ENCODE measurements at places on chromosomes 3 and 15.
A peak's percentile ranks its signal among the peaks of the same experiment; 100 is the strongest.

DNA sequence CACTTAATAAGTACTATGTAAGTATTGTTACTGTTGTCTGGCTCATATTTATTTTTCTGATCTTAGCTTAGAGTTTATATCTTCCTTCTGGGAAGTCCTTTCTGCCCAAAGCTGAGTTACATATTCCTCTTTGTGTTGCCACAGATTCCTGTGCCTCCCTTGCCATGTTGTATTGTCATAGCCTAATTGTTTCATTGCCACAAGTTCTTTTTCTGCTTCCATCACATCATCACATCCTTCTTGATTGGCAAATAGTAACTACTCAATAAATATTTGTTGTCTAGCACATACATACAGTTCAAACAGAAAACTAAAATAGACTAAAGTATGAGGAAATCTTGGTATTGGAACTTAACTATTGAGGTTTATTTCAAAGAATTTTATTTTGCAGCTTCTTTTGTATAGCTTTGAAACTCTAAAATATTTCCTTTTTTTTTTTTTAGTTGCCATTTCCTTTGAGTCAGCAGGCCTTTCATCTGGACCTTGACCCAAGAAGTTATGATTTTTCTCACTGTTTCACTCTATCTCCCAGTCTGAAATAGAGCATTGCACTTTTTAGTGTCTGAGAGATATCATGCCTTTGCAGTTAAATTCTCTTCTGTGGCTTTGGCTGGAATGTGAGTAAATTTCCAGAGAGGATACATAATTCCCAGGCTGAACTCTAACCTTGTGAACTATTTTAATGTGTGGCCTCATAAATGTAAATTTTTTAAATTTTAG lies 98.2 kb downstream of the ZNF609 start:
- no peak for DNase-seq

DNA sequence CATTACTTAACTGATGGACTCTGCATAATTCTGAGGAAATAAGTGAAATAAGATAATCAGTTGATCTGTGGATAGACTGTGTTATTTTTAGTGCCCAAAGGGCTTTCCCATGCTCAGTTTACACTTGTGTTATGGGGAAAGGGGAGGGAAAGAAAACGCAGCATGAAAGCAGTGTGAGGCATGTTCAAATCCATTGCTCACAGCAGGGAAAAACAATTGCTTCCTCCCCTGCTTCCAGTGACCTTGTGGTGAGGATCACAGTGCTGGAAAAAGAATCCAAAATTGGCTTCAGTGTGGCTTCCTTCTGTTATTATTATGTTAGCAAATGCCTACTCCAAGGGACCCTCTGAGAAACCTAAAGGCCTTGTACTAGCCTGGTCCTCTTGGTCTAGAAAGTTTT lies 285.1 kb upstream of the CDIN1 start:
- DNase-seq: no peak

DNA sequence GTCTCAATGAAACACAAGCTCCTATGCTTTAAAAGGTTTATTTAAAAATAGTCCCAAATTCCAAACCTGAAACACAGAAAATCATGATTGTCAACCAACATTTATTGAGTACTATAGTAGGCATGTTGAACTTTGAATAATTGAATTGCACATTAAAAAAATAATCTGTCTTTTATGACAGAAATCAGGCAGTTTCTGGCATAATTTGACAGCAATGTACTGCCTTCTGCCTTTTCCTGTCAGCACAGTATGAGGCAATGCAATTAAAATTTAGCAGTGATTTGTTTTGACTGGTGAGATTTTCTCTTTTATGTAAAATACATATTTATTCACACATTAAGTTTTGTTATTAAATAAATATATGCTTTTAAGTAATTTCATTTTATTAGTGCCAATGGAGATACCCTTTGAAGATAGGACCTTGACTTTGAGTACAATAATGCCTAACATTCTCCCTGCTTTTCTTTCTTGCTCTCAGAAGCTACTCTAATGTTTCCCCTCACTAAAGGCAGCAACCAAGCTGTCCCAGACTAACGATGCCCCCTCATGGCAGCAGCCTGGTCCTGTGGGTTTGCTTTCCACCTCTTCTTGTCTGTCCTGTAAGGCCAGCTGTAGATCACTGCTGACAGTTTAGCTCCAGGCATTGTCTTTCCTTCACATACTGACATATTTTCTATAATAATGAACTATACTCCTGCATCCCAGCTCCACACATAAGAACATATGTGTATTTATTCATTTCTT lies 346.7 kb downstream of the IL20RB start:
- DNase-seq: no peak

GRCh38 chr15:50057905-50058639 lies 61.0 kb downstream of the ATP8B4 start:
- no peak for DNase-seq

GRCh38 chr3:144754076-144754783 lies 782.6 kb downstream of the DIPK2A start:
- DNase-seq: no peak

DNA sequence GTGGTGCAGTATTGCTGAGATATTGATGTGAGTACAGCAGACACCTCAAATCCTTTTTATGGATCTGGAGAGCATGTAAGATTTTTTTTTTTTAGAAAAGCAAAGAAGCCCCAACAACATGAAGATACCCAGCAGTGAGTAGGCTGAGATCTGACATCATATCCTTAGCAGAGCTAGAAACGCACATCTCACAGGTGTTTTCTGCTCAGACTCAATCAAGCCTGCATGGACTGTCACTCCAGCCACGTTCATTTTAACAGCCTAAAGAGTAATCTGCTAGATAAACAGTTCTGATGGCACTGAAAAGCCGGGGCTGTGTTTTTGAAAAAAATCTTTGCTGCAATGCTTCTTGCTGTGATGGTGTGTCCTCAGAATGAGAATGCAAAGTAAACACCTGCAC lies 544.2 kb downstream of the FGF12 start:
- no peak for DNase-seq

GRCh38 chr3:180229113-180229512 lies 192.4 kb upstream of the PEX5L start:
- DNase-seq: no peak

DNA sequence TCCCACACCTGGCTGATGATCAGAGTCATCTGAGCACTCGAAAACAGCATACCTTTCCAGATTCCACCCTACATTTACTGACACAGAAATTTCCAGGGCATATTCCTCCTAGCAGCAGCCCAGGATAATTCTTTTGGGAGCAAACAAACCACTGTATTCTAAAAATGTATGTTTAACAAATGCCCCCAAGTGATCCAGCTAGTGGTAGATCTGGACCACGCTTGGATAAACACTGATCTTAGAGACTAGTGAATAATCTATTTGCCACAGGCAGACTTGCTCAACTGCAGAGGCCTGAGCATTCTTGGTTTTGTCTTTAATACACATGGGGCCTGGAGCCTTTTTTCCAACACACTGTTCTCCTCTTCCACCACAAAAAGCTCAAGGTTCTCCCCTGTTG lies 89.6 kb downstream of the TM4SF4 start:
- DNase-seq: no peak

GRCh38 chr3:189724356-189724755 lies 93.2 kb downstream of the TP63 start:
- DNase-seq: no peak

GRCh38 chr3:30682434-30683155 lies 76.2 kb downstream of the TGFBR2 start:
- no peak for DNase-seq

- no peak for DNase-seq
These were observed 370.2 kb downstream of the EPHB1 start for GRCh38 chr3:135165260-135165659.

GRCh38 chr3:171776411-171776810 lies 33.9 kb downstream of the PLD1 start:
- no peak for DNase-seq

DNA sequence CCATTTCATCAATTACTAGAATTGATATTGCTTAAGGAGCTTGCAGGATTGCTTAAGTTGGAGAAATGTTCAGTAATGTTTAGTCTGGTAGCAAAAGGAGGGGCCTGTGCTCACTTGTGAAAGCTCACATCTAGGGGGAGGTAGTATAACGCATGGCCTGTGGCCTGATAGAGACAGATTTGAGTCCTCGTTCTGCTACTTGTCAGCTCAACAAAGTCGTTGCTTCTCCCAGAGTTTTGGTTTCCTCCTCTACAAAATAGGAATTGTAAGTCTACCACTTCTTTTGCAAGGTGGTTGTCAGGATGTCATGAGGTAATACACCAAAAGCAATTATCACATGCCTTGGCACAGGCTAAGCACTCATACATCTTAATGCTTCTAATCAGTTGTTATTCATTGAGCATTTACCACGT lies 1.3 kb downstream of the ST3GAL6 start:
- DNase-seq: no peak

DNA sequence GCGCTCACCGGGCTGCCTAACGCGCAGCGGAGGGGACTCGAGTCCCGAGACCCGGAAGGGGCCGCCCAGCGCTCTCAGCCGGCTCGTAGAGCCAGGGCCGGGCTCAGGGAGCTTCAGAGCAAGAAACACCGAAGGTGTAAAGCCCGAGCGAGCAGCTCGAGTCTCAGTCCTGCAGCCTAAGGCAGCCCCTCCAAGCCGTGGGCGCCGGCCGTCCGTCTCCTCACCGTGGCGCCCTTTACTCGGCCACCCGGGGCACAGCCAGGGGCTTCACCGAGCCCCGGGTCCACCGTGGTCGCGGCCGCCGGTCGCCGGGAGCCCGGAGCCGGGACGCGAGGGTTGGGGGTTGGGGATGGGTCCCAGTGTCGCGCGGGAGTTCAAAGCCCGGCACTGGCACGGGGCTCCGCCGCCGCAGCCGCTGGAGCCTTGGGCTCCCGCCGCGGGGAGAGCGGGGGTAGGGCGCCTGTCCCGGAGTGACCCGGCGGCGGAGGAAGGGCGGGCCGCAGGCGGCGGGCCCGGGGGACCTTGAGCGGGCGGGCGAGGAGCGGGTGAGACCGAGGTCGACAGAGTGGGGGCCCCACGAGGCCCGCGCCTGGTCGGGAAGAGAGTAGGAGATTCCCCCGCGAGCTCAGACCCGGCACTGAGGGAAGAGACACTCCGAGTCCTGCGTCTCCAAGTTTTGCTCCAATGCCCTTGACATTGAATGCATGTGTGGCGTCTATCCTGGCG lies 26.9 kb upstream of the THRB start:
- no peak for DNase-seq

- no peak for DNase-seq
These were observed 28.3 kb downstream of the SUCNR1 start for GRCh38 chr3:151901644-151902285.

DNA sequence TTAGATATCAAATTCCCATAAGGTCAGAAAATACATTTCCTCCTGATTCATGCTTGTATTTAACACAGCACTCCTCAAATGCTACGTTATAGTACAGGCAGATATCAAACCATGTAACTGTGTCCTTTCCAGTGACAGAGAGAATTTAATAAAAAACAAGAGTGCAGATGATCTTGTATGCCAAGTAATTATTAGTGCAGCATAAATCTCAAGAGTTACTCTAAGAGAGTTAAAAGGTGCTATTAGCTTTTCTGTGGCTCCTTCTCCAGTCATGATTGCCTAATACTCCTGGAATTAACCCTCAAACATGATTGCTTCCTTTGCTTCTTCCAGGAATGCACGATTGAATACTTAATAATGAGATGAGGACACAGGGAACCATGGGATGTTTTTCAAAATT lies 413.0 kb upstream of the DPH6 start:
- no peak for DNase-seq

DNA sequence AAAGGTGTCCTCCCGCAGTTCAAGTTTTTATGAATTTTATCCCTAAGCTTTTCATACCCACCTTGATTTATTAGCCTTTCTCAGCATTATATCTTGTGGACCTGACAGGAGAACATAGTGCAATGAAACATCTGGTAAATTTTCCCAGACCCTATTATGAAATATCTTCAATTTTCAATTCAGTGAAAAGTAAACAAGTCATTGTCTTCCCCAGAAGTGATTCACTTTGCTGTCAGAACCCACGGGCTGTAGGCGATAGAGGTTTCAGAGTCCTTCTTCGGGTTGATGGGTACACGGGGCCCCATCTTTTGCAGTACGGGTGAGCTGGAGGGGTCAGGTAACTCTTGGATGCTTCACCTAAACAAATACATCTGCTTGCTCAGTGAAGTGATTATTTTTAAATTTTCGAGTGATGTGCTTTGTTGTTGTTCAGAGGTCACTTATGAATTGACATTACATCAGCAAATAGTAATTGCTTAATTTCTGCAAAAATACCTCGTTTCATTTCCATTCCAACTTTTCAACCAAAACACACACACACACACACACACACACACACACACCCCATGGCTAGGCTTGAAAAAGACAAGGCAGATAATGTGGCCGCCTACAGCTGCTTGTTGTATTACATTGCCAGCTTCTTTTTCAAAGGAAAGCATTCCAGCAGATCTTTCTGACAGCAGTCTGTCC lies 102.9 kb downstream of the SEMA6D start:
- no peak for DNase-seq

DNA sequence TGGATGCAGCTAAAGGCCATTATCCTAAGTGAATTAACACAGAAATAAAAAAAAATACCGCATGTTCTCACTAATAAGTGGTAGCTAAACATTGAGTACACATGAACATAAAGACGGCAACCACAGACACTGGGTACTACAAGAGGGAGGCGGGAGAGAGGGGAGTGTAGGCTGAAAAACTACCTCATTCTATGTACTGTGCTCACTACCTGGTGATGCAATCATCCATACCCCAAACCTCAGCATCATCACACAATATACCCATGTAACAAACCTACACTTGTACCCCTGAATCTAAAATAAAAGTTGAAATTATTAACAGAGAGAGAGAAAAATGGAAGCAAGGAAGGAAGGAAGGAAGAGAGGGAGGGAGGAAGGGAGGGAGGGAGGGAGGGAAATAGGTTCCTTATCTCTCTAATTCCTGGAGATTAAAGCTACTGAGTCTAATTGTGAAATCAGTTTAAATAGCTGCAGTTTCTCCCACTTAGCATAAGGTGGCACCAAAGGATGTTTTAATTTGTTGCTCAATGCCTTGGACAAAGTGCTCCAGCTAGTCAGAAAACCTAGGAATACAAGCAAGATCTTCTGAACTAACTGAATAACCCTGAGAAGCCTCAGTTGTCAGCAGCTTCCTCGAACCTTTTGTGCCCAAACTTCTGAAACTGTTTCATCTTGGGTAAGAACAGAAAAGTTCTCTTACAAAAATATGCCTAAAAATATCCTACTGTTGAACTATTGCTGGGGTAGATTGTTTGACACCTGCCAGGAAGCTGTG lies 79.4 kb upstream of the ATP11B start:
- peak; percentile 22 for DNase-seq

GRCh38 chr3:151867666-151868065 lies 5.8 kb upstream of the SUCNR1 start:
- no peak for DNase-seq
